ENCODE measurements at places on chromosomes 2 and 18.

DNA sequence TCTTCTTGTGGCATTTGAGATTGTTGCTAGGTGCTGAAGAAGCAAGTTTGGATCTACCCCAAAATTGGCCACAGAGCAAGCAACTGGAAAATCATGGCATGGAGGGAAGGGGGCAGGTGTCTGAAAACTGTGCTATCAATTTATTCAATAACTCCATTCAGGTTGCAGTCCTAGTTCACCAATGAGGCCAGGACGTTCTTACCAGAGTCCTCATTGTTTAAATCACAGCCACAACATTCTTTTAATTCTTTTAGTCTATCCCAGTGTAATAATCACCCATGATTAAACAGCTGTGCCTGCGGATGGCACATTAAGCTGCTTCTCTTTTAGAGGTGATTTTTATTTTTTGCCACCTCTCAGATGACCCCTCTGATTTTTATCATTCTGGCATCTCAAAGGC lies 103.5 kb downstream of the ANKRD44 start:
- DNase-seq, result no peak

GRCh38 chr18:70374154-70374553 lies 85.3 kb downstream of the SOCS6 start:
- DNase-seq, result no peak

DNA sequence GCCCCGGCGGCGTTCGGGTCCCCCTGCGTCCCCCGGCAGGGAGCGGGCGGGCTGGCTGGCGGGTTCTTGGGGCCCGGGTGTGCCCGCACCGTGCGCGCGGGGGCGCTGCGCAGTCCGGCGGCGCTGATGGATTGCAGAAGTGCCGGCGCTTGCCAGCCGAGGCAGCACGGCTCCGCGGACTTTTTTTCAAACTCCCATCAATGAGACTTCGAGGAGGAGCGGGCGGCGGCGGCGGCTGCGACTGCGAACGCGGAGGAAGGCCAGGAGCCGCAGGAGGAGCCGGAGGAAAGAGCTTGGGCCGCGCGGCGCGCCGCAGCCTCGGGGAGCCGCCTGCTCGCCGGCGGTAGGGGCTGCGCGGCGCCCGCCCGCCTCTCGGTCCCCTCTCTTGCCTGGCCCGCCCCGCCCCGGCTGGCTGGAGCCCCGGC lies at the start of gene GLI2:
Gene GLI2, plus strand, starts transcription at position 123 of the 425 bp plus-strand sequence. CDS start 61,453 bp downstream, outside the sequence.
- peak; percentile 61 for DNase-seq

DNA sequence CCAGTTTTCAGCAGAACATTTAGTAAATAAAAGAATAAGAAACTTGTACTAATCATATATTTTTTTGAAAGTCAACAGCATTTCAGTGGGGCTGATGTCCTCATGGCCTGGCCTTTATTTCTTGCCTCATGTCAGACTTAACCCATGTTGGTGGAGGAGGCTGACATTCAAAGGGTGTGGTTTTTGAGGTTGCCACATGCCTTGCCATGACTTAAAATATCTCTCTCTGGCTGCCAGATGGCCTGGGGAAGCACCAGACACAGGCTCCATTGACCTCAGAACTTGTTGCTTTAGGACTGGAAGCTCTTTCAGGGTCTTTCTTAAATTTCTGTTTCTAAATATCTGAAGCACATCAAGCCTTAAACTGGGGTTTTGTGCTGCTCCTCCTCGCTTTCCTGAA lies 32.5 kb upstream of the CD28 start:
- DNase-seq, result no peak

DNA sequence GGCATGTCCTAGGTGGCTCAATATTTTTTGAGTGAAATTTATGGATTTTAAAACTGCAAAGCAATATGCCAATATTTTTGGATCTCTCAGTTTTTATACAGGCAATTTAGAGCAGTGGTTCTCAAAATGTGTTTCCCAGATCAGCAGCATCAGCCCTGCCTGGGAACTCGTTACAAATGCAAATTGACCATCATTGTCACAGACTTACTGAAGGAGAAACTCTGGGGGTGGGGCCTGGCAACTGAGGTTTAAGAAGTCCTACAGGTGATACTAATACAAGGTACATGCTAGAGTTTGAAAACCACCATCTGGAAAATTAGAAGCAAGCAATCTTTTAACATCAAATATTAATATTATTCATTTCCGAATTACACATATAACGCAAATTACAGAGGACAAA lies 215.6 kb upstream of the PID1 start:
- no peak for DNase-seq

GRCh38 chr2:119230219-119231185 lies 6.9 kb downstream of the STEAP3 start:
- DNase-seq, result no peak

Data from bronchial epithelial cell (primary cell).